ENCODE measurements at places on chromosomes 11 and 22.

DNA sequence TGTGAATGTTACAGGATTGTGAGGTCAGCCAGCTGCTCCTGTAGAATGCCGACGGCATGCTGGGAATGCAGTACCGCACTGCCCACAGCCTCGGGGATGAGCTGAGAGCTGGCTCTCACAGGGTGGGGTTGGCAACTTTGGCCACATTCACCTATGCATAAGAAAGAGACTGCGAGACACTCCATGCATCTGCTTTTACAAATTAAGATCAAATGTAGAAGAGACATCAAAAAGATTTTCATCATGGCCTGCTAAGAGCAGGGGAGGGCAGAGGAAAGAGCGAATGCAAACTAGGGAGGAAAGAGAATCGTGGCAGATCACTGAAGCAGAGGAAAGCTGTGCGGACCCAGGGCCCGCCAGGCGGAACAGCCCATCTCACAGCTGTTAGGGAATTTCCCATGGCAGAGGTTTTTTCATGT lies 49.8 kb upstream of the SPATA19 start:
- DNase-seq, result no peak

- DNase-seq, result no peak
Measured at GRCh38 chr11:116986521-116987105, 111.6 kb downstream of the SIK3 start.

GRCh38 chr11:75126564-75126963 lies 24.3 kb upstream of the SLCO2B1 start:
- no peak for DNase-seq

GRCh38 chr22:30602049-30602448 lies 4.9 kb upstream of the TCN2 start:
- DNase-seq, result no peak

- DNase-seq, result no peak
Measured at GRCh38 chr11:27440090-27440489, 32.5 kb downstream of the LGR4 start.
